Mesendoderm (in vitro differentiated cells): ENCODE measurements at places on chromosomes 2 and 18.

DNA sequence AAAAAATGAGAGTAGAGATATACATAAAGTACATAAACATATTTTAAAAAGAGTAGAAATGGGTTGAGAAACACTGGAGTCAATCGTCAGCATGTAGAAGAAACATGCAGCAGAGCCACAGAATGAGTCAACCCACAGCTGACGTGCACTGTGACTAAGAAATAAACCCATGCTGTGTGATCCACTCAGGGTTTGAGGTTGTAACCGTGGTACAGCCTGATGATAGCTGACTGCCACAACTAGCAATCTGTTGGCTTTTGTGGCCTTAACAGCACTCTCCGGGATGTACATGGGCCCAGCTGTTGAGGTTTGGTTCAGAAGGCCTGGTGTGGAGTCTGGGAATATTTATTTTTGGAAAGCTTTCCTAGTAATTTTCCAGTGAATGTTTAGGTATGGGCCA, 554.4 kb upstream of the MEX3C start:
- DNase-seq = no peak

GRCh38 chr18:67876871-67877270, 360.4 kb upstream of the DSEL start:
- no peak for DNase-seq

DNA sequence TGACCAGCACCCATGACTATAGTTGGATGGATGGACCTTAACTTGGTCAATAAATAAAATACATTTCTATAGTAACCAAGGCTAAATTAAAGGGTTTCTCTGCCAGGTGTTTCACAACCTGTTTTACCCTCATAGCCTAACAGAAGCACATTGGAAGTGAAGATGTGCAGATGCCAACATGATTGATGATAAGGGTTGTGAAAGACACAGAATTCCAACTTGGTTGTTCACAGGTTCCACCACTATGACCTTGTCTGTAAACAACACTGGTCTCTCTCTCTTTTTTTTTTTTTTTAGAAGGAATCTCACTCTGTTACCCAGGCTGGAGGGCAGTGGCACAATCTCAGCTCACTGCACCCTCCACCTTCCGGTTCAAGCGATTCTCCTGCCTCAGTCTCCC, 37.5 kb upstream of the PTH2R start:
- no peak for DNase-seq

DNA sequence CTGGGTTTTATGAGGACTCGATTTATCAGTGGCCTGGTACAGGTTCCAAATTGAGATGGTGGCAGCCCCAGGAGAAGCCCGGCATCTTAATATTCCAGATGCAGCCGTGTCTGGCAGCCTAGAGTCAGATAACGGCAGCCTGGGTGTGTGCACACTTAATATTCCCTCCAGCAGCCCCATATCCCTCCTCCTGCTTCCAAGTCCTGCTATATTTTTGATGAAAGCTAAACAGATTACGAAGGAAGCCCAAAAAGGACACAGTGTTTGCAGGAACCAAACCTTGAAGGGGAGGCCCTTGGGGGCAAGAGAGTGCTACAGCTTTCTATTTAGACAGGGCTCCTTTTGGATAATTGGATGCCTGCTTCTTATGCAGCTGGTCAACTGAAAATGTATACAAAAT, 25.1 kb upstream of the ALK start:
- no peak for DNase-seq

DNA sequence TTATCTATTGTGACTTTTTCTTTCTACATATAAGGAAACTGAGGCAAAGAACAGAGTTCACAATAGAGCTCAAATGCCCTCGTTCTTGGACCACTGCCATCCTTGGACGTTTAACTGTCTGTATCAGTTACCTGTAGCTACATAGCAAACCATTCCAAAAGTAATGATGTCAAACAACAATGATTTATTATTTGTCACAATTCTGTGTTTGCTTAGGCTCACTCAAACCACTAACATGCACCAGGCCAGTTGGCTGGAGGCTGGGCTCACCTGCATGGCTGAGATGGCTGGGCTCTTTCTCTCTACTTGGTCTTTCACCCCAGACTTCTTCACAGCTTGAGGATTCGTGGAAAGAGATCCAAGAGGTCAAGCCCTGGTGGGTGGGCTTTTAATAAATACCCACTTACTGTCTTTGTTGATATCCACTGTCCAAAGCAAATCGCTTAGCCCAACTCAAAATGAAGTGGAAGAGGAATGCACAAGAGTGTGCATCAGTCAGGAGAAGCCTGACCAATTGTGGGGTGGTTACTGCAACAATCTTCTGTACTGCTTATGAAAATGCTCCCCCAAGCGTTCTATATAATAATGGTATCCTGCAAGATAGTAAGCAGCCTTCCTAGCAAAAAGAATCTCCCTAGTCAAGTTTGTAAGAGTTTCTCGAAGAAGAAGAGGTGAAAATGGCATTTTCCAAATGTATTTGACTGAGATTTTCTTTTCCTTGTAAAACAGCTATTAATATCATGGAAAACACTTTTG, 163.5 kb upstream of the NT5C1B start:
- no peak for DNase-seq

GRCh38 chr2:11131166-11131920, 23.9 kb upstream of the SLC66A3 start:
- no peak for DNase-seq

DNA sequence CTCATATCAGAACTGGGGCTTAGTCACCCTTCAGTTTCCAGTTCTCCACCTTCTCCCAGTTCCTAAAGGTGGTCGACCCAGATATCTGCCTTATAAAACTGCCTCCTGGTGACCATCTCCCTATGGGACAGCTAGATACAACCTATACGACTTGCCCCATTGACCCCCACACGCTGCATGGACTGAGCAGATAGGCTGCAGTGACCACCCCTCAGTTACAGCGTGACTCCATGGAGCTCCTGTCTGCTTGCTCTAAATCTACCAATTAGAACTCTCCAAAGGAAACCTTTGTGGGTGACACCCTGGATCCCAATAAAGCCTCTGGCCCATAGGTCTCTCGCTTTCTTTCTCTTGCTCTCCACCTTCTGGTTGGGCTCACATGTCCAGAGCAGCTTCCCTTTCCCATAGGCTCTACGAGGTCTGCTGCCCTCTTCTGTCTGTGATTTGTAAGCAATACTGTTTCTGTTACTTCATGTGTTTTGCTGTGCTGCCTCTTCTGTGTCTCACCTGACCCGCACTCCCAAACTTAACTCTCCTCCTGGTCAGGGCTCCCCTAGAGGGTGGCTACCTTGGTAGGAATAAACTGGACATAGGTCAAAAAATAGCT, 971.3 kb upstream of the FAM98A start:
- peak; percentile 84 for DNase-seq

- DNase-seq = no peak
Measured at GRCh38 chr18:3332376-3332775, 70.4 kb downstream of the MYL12B start.

- peak; percentile 10 for DNase-seq
Measured at GRCh38 chr2:40101131-40101575, 322.1 kb upstream of the THUMPD2 start.
